ENCODE measurements at places on chromosomes 12 and 14.

- DNase-seq, result no peak
Observed at GRCh38 chr12:6328945-6329702, 12.8 kb downstream of the TNFRSF1A start.

GRCh38 chr12:47038270-47038748, 41.1 kb upstream of the PCED1B start:
- no peak for DNase-seq

DNA sequence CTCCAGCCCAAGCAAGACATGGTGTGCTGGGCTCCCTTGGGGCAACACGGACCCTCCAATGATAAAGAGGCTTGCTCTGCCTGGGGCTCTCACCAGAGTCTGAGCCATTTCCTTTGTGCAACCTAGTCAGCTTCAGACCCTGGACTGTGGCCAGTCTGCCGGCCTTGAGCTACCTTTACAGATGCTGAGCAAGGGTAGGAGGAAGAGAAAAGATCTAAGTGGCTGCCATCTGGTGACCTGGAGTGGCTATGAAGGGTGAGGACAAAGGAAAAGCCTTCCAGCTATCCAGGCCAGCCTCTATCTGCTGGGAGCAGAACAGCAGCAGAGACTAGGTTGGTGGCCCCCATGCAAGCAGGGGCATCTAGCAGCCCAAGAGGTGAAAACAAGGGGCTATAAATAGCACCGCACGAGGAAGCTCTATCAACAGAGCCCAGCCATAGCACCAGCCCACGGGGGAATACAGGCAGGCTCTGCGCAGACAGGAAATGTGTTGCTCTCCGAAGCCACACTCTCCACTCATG, 230.1 kb downstream of the FOXN3 start:
- DNase-seq, result no peak

- no peak for DNase-seq
Observed at GRCh38 chr12:56020423-56021184, at the start of gene IKZF4. TSS of gene IKZF4 (plus strand) at chr12:56021043. CDS start at chr12:56021494, 451 bp downstream.

GRCh38 chr12:2267703-2268470, 215.1 kb downstream of the CACNA1C start:
- no peak for DNase-seq

- no peak for DNase-seq
Observed at GRCh38 chr14:89331398-89331797, 85.6 kb downstream of the FOXN3 start.

- no peak for DNase-seq
Observed at GRCh38 chr12:32240162-32240561, 133.5 kb downstream of the BICD1 start.

DNA sequence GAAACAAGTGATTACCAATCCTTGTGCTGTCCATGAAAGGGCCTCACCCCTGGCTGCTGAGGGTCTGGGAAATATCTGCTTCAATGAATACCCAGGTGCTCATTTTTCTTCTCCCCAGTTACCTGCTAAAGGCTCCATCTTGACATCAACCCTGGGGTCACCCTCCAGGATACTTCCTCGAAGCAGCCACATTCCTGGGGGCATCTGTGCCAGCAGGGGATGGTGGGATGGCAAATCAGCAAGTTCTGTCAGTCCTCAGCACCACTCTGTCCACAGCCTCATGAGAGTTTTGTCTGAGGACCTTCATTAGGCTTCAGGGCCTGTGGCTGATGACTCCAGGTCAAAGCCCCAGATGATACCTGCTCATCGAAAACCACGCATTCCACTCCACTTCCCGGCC, 124.8 kb downstream of the ZFP36L1 start:
- no peak for DNase-seq

GRCh38 chr12:85423947-85424346, 143.9 kb downstream of the ALX1 start:
- no peak for DNase-seq

DNA sequence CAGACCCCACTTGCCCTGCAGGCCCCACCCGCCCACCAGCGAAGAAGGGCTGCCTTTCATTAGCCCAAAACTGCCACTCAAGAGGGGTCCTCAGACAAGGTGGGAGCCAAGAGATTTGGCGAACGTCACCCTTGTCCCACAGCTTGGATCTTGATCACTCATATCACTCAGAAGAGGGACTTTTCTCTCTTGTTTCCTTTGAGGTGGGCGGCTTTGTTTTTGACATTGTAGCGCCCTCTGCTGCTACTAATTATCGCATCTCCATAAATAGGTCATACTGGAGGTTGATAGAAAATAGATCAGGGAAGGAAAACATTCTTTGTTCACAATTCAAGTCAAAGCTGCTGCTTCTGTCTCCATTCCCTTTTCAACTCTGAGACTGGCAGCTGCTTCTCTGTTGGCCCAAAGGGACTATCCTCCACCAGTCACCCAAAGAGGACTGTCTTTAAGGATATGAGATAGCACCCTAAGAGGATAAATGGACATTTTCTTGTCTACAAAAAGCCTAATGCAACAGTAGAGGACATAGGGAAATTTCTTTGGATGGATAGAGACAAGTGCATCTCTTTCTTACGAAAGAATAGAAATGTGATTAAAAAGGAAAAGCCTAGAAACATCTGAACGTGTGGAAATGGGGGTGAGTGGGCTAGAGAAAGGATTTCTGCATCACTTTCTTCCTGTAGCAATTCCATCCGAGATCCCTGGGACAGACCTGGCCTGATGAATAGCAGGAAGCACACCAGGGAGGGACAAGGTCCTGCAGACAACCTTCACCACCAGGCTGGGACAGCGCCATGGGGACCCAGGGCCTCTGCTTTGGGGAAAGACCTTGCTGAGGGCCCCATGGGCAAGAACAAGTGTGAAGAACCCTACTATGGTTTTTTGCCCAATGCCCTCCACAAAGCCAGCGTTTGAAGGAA, 115.8 kb downstream of the DAD1 start:
- DNase-seq, result no peak

DNA sequence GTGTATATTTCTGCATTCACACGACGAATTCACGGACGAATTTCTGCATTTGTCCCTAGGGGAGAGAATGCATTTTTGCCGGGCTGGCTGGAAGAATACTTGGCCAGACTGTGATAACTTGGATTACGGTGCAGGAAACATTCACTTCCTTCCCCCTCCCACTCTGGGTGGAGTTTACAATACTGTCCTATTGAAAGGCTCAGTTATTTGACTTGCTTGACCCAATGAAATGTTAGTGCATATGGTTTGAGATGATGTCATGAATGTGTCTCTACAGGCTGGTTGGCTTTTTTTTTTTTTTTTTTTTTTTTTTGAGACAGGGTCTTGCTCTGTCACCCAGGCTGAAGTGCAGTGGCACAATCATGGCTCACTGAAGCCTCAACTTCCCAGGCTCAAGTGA, 90.7 kb upstream of the NOS1 start:
- DNase-seq, result no peak

- DNase-seq, result no peak
Observed at GRCh38 chr12:113793250-113793649, 172.9 kb downstream of the RBM19 start.

- peak; percentile 52 for DNase-seq
Observed at GRCh38 chr12:109053382-109054123, 1.2 kb downstream of the USP30 start.

GRCh38 chr14:104247336-104248202, 109.2 kb downstream of the KIF26A start:
- DNase-seq, result no peak

GRCh38 chr14:35766700-35767082, 42.4 kb downstream of the RALGAPA1 start:
- peak; percentile 8 for DNase-seq

DNA sequence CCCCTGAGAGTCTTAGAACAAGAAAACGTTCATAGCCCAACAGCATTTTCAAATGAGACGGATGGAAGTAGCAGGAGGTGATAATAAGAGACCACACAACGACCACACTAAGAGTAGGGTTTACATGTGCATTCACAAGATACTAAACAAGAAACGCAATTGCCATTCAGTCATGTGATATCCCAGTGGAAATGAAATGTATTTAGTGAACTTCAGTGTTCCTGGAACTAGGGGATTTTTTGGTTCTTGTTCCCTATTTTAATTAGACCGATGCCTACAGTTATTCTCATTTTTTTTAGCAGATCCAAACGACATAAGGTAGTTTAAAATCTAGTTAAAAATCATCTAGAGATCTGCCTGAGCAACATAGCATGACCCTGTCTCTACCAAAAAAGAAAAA, 150.0 kb downstream of the GPR65 start:
- DNase-seq, result no peak

DNA sequence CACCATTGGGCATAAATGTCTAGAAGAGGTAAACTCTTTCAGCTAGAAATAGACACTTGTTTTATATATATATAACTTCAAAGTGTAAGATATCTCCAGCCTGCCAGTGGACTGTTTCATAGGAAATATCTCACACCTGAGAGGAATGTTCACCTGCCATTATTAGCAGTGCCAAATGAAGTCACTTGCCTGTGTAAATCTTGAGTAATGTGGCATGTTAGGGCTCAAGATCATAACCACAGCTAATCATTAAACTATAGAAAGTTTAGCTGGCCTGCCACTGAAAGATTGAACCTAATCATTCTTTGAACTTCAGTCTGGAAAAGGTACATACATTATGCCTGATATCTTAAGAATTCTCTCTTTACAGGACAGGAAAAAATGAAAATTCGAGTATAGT, 25.5 kb upstream of the KCNJ8 start:
- DNase-seq, result no peak

- DNase-seq, result peak; percentile 83
Observed at GRCh38 chr12:121590476-121591143, 9.8 kb upstream of the KDM2B start.

- DNase-seq, result no peak
Observed at GRCh38 chr12:117067016-117067415, 32.2 kb downstream of the TESC start.

GRCh38 chr14:61516964-61517653, 178.2 kb upstream of the HIF1A start:
- DNase-seq, result no peak

DNA sequence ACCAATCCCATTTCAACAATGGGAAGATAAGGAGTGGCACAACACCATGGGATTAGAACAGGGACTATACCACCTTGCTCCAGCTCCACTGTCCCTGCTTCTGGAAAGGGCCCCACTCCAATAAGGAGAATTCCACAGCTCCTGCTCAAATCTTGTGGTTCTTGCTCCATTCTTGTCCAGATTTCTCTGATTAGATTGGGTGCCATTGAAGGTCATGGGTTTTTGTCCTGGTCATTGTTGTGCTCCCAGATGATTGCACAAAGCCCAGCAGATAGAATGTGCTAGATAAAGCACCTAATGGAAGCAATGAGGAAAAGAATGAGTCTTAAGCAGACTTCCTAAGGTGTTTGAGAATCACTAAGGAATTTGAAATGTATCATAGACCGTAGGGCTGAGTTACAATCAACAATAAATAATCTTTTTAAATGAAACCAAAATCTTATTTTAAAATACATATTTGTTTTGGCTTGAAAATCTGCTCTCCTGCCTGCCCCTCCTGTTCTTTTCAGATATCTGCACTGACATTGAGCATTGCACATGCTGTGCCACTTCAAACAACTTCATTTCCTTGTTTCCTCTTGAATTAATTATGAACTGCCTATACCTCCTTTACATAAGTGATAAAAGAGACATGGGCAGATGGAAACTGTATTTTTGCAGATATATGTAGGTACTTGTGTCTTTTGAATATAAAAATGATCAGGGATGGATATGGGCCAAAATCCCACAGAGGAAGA, 115.9 kb downstream of the FGD4 start:
- DNase-seq, result no peak

GRCh38 chr14:92400579-92401444, 77.8 kb downstream of the SLC24A4 start:
- DNase-seq, result no peak

DNA sequence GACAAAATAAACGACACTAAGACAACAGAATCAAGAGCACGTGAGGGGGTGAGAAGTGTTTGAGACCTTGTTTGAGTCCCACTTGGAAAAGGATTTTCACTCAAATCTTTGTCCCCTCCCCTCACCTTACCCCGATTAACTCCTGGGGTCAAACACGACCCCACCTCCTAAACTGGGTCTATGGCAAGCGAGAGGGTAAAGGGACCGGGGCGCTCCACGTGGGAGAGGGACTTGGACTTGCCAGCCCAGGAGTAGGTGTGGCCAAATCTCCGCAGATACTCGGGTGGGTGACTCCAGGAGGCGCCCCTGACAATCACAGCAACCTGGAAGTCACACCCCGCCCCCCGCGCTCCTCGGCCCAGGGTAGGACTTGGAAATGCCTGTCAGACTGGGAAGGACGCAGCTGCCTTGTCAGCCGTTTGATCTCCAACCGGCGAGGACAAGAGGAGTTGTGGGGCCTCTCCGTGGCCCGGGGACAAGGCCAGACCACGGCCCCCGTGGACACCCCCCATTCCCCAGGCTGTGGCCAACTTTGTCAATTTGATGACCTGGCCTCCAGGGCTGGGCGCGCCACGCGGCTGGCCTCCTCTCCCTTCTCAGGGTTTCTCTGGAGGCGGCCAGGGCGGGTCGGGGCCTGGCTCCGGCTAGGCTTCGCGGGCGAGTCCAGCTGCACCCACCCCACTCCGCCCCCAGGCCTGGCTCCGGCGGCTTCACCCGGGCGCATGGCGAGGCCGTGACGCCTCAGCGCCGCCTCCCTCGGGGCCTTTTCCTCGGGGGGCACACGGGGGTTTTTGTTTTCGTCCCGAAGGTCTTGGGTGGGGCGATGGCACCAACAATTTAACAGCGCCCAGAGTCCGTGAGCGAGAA, 1.1 kb upstream of the BCL11B start:
- no peak for DNase-seq

DNA sequence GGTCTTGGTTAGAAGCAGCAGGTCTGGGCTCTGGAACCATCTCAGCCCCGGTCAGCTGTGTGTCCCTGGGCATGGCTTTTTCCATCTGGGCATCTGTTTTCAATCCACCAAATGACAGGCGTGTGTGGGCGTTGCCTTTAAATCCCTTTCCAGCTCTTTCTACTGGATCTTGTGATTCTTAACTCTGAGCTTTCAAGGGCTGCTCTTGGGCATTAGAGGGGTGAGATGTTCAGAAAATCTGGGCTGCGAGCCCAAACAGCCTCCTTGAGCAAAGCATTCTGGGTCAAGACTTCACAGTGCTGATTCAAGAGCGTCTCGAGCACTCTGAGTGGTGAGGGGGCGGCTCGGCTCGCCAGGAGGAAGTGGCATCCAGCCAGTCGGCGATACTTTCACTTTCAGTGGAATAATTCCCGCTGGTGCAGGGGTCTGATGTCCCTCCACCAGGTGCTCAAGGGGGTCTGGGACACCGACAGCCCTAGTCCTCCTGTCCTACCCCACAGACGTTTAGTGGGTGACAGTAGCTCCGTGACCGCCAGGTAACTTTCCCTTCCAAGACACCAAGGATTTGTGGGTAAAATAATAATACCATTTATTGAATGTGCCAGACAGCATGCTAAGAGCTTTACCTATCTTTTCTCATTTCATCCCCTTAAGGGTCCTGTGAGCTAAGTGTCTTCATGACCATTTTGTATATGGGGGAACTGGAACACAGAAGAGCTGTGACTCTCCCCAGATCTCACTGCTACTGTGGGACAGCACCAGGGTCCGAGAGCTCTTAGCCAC, 114.0 kb downstream of the PLXNC1 start:
- DNase-seq, result peak; percentile 80

DNA sequence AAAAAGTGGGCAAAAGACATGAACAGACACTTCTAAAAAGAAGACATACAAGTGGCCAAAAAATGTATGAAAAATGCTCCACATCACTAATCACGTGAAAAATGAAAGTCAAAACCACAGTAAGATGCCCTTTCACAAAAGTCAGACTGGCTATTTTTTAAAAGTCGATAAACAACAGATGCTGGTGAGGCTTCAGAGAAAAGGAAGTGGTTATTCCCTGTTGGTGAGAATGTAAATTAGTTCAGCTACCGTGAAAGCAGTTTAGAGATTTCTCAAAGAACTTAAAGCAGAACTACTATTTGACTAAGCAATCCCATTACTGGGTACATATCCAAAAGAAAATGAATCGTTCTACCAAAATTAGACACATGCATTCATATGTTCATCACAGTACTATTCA, 237.0 kb downstream of the KIF21A start:
- DNase-seq, result no peak
